DMS153 (cell line): ENCODE measurements at places on chromosomes 12 and 14.
A peak's percentile ranks its signal among the peaks of the same experiment; 100 is the strongest.

DNA sequence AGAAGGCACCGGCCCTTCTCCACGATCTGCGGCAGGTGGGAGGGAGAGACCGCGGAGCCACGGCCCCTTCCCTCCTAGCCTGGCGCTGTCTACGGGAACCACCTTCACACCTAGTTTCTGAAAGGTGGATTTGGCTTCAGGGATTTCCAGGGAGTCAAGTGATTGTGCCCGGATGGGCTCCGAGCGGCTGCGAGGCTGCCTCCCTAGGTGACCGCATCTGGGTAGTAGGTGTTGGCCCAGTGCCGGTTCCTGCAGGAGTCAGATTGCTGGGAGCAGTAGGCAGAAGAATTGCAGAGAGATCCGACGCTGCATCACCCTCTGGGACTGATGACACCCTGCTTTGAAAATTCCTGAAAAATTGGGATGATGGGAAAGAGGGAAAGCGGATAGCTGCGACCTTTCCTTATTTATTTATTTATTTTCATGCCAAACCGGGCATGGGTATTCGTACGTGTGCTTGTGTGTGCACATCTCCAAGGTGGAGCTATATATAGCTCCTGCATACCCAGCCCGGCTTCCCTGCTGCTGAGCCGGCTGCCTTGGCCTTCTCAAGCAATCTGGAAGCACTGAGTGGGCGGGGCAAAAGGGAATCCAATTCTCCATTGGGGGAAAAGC lies 1.1 kb downstream of the CNTN1 start:
- DNase-seq = peak; percentile 3

GRCh38 chr14:31196839-31197492 lies 10.6 kb downstream of the HECTD1 start:
- DNase-seq = no peak

- DNase-seq = no peak
These were observed 12.5 kb downstream of the IFNG-AS1 start for GRCh38 chr12:68001486-68002466.

DNA sequence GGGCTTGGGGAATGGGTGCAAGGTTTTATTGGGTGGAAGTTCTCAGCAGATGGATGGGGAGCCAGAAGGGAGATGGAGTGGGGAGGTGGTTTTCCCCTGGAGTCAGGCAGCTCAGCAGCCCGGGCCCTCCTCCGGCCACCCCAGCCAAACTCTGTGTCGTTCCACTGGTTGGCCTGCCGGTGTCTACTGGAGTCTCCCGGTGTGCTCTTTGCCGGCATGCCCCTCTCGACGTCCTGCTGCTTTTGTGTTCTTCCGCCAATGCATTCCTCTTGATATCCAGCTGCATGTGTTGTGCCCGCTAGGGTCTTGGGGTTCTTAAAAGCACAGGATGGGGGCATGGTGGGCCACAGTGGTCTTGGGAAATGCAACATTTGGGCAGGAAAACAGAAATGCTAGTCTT lies 72.8 kb downstream of the SEC23A start:
- DNase-seq = no peak

GRCh38 chr14:104895786-104896661 lies 28.7 kb upstream of the PLD4 start:
- DNase-seq = peak; percentile 52

- DNase-seq = no peak
These were observed 113.0 kb downstream of the ZFP36L1 start for GRCh38 chr14:68679746-68680467.

- DNase-seq = no peak
These were observed 6.1 kb upstream of the SRSF5 start for GRCh38 chr14:69760810-69761209.

DNA sequence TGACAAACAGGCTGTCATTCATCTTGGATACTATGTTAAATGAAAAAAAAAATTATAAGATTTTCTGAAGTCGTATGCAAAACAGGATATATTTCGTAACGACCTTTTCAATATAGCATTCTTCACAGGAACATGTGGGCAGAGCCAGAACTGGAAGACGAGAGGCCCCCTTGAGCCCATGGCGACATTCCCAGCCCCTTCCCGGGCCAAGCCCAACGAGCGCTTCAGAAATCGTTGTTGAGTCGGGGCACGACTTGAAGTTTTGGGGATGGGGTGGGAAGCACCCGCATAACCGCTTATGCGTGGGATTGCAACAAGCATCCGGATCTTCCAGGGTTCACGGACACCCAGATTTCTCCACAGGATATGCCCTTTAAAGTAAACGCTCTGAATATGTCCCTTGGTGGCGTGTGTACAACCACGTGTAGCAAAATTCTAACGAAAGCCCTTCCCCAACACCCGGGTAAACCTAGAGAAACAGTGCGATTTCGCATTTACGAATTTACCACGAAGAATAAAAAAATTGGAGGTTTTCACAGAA lies 736 bp downstream of the C14orf39 start:
- DNase-seq = no peak

DNA sequence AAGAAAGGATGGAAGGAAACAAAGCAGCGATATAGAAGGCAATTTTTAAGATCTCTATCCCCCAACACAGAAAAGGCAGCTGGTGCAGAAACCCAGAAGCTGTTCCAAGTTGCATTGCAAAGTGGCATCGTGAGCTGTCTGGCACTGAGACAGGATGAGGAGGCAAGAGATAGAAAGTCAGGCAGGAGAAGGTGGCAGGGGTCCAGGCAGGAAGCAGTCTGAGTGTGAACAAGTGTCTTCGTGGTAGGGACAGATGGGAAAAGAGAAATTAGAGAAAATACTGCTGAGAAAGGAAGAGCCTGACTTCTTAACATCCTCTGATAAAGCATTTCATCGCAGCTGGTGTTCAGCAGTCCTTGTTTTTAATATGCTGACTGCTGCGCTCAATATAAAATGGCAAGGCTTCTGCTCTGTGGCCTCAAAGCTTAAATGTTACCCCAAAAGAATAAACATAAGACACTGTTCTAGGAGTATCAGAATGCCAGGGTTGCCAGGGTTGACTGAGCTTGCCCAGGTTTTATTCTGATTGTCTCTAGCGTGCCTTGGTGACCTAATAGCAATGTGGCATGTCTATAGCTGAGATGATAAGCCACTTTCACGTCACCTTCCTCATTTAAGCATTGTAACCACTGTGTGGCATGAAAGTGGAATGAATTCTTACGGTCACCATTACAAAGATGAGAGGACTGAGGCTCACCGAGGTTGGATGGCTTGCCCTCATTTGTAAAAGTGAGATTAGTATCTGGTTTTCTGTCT lies 397.6 kb downstream of the NUAK1 start:
- DNase-seq = no peak

DNA sequence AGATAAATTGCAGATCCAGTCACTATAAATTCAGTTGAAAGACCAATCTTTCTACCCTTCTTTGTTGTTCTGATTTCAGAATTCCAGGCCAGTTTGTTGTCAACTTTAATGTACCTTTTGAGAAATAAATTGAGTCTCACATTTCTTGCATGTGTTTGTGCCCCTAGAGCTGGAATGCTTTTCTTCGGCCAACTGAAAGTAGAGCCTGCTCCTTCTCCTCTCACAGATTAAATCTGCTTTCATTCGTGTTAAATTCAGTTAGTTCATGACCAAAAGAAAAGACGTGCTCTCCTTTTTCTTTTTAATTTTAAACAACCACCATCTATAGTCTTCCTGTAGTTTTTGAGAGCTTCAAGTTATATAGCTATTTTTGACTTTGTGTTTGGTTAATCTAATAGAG lies 22.9 kb downstream of the SOCS2 start:
- no peak for DNase-seq

GRCh38 chr14:93729993-93730392 lies 58.3 kb downstream of the PRIMA1 start:
- no peak for DNase-seq

GRCh38 chr14:50785457-50786063 lies 45.4 kb downstream of the NIN start:
- no peak for DNase-seq

DNA sequence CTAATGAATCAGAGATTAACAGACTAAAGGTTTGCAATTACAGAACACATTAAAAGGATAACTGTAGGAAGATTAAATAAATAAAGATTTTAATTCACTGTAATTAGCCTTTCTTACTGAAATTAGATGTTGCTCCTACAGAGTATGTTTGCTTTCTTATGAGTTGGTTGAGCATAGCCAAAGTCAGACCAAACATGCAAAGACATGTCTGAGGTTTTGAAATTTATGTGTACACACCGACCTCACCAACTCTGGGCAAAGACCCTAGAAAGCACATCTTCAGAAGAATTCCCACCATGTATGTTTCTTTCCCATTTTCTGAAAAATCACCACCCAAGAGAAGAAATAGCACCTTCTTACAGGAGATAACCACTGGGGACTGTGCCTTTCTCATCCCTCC lies 159.2 kb downstream of the PAX9 start:
- DNase-seq = no peak

GRCh38 chr14:62694075-62694474 lies 351.2 kb downstream of the KCNH5 start:
- DNase-seq = no peak

GRCh38 chr12:103114296-103115055 lies 157.0 kb downstream of the ASCL1 start:
- peak; percentile 16 for DNase-seq

- no peak for DNase-seq
These were observed 193.9 kb downstream of the PHETA1 start for GRCh38 chr12:111174961-111175345.

DNA sequence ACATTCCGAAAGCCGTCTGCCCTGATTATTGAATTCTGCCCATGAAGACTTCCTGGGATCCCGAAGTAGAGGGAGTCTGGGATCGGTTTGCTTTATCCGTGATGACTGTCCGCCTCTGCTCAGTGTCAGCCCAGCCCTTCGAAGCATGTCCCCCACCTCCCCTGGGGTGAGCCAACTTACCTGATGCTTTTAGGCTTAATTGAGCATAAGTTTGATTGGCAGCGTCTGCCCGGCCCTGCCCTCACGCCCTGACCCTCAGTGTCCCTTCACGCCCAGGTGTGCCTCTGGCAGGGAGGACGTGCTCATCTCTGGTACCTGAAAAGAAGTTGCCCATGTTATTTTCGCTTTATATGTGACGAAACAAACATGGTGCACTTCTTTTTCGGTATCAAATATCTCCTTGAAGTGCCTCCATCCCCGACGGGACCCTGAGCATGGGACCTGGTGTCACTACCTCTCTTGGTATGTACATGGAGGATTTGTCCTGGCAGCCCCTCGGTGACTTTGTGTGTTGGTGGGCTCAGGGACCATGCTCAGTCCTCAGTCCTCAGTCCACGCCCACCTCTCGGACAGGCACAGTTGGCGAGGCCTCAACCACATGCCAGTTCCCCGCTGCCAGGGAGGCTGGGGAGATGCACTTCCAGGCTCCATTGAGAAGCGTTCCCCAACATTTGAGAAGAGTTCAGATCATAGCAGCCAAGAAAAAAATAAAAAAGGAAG lies 130.1 kb upstream of the RTL1 start:
- DNase-seq = no peak

DNA sequence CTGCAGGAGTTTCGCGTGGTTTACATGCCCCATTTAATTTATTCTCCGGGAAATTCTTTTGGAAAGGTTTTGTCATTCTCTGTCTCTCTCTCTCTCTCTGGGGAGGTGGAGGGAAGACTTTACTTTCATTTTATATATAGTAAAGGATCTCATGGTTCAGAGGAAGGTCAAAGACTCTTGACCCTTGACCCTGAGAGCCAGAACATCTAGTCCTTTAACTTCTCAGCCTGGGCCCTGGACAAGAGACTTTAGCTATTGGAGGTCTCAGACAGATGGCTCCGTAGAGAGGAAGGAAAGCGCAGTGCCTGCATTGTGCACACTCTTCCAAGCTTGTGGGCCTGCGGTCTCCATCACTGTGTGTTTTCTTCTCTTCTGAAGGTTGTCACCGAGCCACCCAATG lies 43.7 kb downstream of the CCDC92 start:
- no peak for DNase-seq

- DNase-seq = no peak
These were observed 111.2 kb downstream of the MYRFL start for GRCh38 chr12:69936214-69936731.

- no peak for DNase-seq
These were observed 52.1 kb downstream of the DAD1 start for GRCh38 chr14:22536853-22537338.

DNA sequence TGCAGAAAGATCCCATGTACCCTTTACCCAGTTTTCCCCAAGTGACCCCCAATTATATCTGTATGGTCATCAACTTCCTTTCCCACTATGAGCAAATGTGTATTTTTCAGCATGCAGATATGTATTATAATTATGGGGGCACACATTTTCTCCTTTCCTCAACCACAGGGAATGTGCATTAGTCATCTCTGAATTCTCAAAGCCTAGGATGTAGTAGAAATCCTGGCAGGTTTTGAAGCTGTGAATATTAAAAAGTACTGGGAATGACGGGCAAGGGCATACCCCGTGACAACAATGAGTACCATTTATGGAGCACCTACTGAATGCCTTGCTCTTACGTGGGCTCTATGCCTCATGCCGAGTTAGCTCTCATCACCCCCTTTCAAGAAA lies 71.5 kb downstream of the VWF start:
- no peak for DNase-seq

DNA sequence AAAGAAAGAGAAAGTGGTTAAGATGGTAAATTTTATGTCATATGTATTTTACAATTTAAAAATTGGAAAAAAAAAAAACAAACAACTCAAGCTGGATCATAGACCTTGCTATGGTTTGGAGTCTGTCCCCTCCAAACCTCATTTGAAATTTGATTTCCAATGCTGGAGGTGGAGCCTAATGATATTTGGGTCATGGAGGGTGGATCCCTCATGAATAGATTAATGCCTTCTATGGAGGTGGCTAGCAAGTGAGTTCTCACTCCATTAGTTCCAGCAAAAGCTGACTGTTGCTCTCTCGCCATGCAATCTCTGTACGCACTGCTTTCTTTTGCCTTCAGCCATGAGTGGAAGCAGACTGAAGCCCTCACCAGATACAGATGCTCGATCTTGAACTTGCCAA lies 22.2 kb upstream of the AP4S1 start:
- DNase-seq = no peak

DNA sequence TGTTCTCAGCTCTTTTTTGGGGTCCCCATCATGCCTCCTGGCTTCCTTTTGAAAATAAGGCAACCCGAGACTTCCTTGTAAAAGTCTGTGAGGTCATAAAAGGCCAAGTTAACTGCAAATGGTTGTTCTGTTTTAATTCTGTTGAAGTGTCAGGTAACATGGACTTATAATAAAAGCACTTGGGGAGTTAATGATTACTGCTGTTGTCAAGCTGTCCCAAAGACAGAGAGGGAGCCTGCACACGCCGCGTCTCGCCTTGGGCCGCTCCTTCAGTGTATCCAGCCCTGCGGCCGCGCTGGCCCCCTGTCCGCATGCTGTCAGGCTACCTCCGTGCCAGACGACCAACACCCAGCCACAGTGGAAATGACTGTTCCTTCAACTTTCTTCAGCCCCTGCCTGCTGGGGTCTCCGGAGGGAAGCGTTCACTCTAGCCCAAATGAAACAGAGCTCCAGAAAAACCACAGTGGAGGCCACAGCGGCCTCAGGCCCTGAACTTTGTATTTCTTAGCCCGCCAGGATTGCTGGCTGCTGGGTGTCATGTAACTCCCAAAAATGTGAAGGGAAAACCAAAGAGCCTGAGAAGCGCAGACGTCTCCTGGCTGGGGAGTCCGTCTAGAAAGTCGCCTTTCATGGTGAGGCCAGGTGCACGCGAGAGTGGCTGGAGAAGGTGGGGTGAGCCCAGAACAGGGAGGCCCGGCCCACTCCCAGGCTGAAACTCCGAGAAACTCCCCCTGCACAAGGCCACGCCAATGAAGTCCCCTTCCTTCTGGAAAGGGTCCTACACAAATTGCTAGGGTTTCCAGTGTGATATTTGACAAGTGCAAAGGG lies 189.1 kb downstream of the ZFP36L1 start:
- no peak for DNase-seq
